ENCODE measurements at places on chromosomes 1 and 21. TPM values are rescaled to one million over a fixed set of nuclear protein-coding genes. Genes with fewer than 3 reads are reported as not detected.

- no peak for DNase-seq
Observed at GRCh38 chr1:17089506-17089905, 29.7 kb downstream of the PADI2 start.

DNA sequence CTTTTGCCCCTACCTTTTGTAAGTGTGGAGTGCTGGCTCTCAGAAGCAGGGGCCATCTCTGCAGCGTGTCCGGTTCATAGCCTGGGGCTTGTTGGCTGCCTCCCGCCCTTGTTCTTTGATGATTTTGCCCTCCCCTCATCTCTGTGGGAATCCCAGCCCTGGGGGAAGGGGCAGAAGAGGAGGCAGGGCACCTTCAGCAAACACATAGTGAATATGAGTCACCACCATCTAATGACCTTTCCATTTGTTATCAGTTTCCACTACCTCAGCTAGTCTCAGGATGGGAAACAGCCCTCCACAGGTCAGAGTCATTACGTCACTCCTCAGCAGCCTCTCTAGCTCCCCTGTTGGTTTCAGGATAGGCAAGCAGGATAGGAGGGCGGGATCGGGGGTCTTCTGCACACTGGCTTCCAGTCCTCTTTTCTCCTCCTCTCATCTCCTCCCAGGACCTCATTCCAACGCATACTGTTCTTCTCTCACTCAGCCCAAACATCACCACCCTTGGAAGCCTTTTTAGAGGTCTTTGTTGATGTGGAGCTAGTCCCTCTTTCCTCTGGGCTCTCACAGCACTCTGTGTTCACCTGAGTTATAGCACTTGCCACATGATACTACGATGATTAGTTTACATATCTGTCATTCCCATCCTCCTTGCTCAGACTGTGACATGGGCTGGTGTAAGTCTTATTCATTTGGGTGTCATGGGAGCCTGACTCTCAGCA lies 15.8 kb downstream of the GADD45A start:
- DNase-seq: peak; percentile 73

DNA sequence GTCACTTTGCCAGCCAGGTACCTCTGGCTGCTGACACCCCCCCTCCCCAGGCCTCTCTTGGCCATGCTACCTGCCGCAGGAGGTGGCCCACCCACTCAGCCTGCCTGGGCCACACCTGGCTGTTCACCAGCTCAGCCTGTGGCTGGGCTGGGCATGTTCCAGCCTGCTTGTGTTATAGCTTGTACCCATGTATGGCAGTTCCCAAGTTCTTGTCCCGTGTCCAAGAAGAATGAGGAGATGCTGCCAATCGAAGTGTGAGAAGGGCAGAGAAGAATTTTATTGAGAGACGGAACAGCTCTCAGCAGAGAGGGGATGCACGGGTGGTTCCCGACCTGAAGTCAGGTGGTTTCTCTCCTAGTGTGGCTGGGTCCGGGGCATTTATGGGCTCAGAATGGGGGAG lies 3.9 kb upstream of the MMEL1 start:
- peak; percentile 16 for DNase-seq

- no peak for DNase-seq
Observed at GRCh38 chr1:82463951-82464350, 663.2 kb downstream of the ADGRL2 start.

C21orf58 gene
- 11.9 TPM for total RNA-seq

DNA sequence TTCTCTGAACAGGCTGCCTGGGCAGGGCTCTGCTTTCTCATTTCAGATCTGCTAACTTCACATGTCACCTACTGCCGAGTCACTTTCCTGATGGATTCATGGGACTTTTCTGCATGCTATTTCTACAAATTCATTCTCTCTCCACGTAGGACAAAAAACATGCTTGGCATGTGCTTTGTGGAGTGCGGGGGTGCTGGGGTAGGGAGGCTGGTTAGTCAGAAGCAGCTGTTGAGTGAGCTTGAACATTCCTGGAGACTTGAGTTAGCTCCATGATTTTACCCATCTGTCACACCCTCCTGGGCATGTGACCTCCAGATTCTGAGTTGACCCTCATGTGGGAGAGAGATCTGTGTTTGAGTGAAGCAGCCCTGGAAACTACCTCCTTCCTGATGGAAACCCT lies 71.4 kb downstream of the UCK2 start:
- peak; percentile 72 for DNase-seq

GRCh38 chr1:101060992-101061391 lies 35.4 kb upstream of the DPH5 start:
- DNase-seq: no peak

S100A5 gene
- total RNA-seq: not detected

DNA sequence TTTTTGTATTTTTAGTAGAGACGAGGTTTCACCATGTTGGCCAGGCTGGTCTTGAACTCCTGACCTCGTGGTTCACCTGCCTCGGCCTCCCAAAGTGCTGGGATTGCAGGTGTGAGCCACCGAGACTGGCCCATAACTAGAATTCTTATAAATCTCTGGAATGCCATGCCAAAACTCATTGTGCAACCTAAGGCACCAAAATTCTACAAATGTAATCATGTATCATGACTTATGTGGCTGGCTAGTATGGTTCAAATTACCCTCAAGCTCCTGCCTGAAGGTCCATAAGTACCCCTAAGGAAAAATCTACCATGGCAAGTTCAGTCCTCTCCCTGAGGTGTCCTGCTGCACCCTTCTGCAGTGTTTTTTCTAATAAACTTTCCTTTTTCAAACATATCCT lies 63.8 kb upstream of the CSF1 start:
- no peak for DNase-seq

Measured in H4 (cell line).